ENCODE measurements at places on chromosomes 3 and 15.

GRCh38 chr15:65081270-65081669 is 4.7 kb downstream of the KBTBD13 start:
- no peak for DNase-seq

GRCh38 chr3:187020376-187020775 is 90.0 kb downstream of the ST6GAL1 start:
- no peak for DNase-seq

DNA sequence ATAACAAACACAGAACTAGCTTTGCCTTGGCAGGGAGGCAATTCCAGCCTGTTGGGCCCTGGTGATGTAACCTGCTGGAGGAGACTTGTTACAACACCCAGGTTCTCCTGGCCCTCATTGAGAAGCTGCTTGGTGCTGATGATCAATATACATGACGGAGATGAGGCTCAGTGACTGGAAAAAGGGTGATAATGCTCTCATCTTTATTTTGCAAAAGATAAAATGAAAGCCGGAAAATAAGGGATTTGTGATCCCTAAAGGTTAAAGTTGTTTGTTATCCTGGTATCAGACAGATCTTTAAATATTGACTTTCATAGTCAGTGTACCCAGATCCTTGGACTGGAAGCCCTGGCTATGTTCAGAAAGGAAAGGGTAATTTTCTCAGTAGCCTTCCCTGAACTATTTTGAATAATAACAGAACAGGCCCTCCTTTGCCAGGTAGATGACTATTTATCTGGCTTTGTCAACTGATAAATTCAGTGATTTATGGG is 118.9 kb upstream of the MEIS2 start:
- DNase-seq = no peak

DNA sequence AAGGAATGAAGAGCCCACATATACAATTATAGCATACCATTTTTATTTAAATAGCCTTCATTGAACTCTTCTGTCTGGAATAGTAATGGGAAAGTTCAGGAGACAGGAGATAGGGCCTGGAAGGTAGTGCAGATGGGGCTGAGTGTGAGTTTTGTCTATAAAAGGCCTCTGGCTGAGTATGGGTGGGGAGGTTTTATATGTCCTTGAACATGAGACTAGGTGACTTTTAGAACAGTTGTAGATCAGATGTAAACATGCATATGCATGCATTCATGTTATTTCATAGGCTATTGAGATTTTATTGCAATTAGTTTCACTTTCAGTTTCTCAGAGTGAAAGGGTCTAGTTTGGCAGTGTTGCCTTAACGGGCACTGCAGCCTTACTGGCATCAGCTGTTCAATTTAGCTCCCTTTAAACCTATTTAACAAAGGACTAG is 27.1 kb downstream of the CGGBP1 start:
- no peak for DNase-seq

- no peak for DNase-seq
Observed at GRCh38 chr3:71055257-71056001, 528.1 kb downstream of the FOXP1 start.

- DNase-seq = no peak
Observed at GRCh38 chr15:93458597-93458996, 369.6 kb upstream of the RGMA start.

DNA sequence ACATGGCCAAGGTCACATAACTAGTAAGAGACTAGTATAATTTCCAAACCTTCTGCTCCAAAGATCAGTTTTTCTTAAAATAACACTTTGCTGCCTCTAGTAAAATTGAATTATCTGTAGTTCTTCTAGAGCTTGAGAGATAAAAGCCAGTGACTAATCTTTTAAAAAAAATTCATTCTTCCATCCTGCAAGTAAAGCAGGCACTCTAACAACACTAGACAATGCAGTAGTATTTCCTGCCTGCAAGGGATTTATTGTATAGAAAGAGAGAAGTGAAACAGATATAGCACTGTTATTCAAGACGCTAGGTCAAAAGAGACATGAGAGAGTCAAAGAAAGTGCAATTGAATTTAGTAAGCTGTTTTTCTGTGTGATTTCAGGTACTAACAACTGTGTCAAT is 159.5 kb upstream of the TBC1D5 start:
- no peak for DNase-seq

DNA sequence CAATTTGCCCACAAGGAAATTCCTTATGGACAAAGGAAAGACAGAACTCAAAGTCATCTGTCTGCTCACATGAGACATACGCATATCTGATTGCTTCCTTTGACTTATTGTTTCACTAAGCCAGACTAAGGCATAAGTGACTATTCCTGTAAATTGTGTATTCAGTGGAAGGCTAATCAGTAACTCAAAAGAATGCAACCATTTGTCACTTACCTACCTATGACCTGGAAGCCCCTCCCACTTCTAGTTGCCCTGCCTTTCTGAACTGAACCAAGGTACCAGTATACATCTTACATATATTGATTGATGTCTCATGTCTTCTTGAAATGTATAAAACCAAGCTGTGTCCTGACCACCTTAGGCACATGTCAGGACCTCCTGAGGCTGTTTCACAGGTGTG is 53.5 kb upstream of the PROK2 start:
- no peak for DNase-seq

DNA sequence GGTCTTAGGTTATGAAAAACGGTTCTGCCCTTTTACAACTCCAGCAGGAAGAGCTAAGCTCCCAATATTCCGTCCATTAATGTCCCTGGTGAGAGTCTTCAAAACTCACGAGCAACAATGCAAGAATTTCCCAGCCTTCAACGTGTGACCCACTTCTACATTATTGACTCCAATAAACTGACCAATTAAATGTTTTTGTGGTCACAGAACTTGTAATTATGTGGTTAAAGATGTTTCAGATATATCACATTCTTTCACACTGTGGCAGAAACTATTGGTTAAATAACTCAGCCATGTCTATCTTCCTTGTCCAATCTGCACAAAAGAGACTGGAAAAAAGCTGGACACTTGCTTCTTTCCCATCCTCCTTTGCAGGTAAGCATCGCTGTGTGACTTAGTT is 286.6 kb upstream of the ADAMTS9 start:
- DNase-seq = no peak

DNA sequence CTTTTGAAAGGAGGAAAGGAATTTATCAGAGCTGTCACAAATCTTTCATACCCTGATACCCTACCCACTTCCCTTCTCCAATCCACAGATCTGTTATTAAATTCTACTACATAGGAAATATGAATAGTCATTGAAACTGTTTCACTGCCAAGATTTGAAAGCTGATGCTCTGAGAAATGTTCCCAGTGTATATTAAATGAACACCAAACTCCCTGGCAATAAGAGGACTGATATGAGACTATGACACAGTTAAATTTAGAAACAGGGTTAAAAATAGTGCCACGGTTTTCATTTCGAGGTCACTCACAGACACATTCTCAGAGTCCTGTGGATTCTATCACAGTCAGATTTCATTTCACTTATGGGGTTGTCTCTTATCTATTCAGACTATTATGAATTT is 27.2 kb upstream of the GBE1 start:
- DNase-seq = no peak

- no peak for DNase-seq
Observed at GRCh38 chr15:51982770-51983103, 11.2 kb upstream of the LEO1 start.

GRCh38 chr3:98553021-98553563 is 21.3 kb downstream of the GPR15 start:
- DNase-seq = no peak

- no peak for DNase-seq
Observed at GRCh38 chr15:77578641-77579372, 53.9 kb downstream of the LINGO1 start.

- DNase-seq = no peak
Observed at GRCh38 chr15:87850916-87851315, 405.6 kb downstream of the NTRK3 start.

- no peak for DNase-seq
Observed at GRCh38 chr3:133644768-133645167, 17.0 kb downstream of the TOPBP1 start.

DNA sequence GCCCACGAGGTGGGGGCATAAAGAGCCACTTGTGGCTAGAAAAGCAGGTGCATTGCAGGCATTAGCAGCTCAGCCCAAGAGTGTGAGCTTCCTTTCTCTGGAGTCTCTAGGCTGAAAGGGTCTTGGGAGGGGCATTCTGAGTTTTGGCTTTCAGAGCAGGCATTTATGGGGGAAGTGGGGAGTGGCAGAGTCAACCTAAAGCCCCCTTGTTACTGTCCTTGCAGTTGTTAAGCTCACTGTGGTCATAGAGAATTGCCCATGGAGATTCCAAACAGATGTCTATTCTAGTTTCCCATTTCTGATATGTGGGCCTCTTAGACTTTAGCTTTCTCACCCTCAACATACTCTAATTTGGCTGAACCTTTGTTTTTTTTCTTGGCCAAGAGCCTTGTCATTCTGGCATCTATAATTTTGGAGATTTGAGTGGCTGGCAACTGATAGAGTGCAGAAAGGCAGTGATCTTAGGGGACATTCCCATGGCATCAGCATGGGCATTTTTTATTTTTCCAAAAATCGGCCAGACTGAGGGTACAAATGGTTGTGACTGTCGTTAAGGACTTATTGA is 217.9 kb downstream of the THSD4 start:
- no peak for DNase-seq

DNA sequence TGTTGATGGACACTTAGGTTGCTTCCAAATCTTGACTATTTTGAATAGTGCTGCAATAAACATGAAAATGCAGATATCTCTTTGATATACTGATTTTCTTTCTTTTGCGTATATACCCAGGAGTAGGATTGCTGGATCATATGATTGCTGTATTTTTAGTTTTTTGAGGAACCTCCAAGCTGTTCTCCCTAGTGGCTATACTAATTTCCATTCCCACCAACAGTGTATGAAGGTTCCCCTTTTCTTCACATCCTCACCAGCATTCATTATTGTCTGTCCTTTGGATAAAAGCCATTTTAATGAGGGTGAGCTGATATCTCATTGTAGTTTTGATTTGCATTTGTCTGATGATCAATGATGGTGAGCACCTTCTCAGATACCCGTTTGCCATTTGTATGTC is 12.5 kb downstream of the PATL2 start:
- DNase-seq = no peak

DNA sequence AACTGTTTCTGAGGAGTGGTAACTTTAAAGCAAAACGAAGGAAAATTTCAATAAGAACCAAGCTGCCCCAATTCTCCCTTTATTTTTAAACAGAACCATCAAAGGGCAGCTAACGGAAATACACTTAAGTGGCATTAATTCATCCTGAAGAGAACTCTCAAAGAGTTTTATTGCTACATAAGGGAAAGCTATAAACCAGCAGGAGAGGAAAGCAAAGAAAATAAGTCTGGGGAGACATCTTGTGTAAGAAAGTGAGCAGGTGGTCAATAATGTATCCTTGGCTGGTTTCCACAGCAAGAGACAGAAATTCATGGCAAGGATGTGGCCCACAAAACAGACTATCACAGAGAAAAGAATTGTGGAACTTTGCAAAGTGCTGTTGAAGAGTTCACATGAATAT is 40.0 kb upstream of the CMSS1 start:
- DNase-seq = no peak

GRCh38 chr3:107629566-107629965 is 106.8 kb downstream of the BBX start:
- DNase-seq = no peak

DNA sequence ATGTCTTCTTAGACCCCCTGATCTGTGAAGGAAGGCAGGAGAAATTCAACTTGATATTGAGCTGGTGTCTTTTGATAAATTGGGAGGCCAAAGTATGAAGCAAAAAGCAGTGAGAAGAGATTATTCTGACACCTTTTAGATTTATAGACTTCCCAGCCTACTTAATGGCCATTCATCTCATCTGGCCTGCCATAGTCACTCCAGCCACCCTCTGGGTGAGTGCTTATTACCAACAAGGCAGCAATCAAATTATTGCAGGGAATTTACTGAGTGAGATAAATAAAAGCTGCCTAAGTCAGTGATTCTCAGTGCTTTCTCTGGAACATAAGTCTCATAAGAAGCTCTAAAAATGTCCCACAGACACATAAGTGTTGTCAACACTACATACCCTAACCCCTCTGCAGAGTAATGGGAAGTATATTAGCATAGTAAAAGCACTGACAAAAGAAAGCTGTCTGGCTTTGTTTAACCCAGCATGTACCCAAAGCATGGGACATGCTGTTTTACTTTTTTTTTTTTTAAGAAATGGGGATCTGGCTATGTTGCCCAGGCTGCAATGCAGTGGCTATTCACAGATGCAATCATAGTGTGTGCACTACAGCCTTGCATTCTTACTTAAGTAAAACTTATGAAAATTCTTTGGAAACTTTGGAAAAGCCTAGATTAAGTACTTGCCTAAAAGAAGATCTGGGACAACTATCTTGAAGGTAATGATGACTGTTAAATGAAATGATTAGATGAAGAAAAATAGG is 725.3 kb downstream of the TUSC7 start:
- no peak for DNase-seq

DNA sequence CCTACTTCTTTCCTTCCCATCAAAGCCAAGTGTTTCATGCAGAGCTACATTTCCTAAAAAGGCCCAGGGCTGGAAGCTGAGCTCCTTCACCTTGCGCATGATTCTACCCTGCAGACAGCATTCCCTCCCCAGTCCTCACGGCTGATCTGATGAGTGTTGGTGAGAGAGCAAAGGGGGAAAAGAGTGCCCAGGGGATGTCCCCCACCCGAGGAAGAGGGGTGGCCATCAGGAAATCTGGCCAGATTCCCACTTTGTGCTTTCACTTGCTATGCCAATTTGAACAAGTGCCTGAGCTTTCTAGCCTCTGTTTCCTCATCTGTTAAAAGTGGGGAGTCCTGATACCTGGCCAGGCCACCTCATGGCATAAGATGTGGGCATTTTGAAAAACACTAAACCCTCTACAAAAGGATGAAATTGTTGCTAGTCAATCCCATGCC is 231.0 kb upstream of the TLE3 start:
- DNase-seq = no peak

DNA sequence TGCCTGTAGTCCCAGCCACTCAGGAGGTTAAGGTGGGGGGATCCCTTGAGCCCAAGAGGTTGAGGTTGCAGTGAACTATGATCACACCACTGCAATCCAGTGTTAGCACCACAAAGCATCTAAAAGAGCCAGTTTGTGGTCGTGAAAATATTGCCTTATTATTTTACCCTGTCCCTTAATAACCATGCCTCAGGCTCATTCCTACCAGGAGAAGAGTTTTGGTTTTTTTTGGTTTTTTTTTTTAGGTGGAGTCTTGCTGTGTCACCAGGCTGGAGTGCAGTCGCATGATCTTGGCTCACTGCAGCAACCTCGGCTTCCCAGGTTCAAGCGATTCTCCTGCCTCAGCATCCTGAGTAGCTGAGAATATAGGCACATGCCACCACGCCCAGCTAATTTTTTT is 17.9 kb upstream of the AVEN start:
- DNase-seq = no peak

GRCh38 chr3:111690242-111690641 is 95.1 kb upstream of the ZBED2 start:
- no peak for DNase-seq

DNA sequence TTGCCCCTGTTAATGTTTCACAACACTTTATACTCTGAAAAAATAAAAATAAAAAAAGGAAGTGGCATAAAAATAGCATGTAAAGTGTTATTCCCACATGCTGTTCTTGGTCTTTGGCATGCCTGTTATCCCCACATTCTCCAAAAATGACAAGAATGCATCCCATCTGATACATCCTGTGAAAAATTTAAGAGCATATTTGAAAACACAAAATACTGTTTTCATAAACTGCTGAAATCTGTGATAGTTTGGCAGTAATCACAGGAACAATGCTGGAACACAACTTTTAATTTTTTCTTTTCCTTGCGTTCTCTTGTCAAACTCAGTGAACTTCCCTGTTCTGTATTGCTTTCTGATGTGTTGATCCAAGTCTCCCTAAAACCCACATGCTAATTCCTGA is 288.8 kb downstream of the ROBO2 start:
- DNase-seq = no peak

GRCh38 chr15:53193149-53193548 is 403.0 kb upstream of the ONECUT1 start:
- DNase-seq = no peak

Data from activated naive CD4-positive, alpha-beta T cell treated with anti-CD3 and anti-CD28 coated beads for 36 hours (primary cell).